ENCODE measurements at places on chromosomes 3 and 15. TPM values are rescaled to one million over a fixed set of nuclear protein-coding genes. Genes with fewer than 3 reads are reported as not detected.

The ST3GAL6 gene
- 127 TPM for total RNA-seq

The MORC1 gene
- total RNA-seq = under 0.01 TPM

The IQSEC1 gene
- 22.2 TPM for total RNA-seq

The ATP13A5 gene
- total RNA-seq = not detected

The ISLR gene
- not detected for total RNA-seq

The CELF6 gene
- total RNA-seq = not detected

The CYP1A1 gene
- total RNA-seq = 5.8 TPM

The CSPG5 gene
- 0.36 TPM for total RNA-seq

The SYNPR gene
- not detected for total RNA-seq

All from melanocyte of skin (primary cell).